ENCODE measurements at places on chromosomes 7 and 10. TPM values are rescaled to one million over a fixed set of nuclear protein-coding genes. Genes with fewer than 3 reads are reported as not detected.
A peak's percentile ranks its signal among the peaks of the same experiment; 100 is the strongest.

The NPTX2 gene
- not detected for total RNA-seq

GRCh38 chr7:64310426-64310825 lies 3.3 kb upstream of the ZNF736 start:
- no peak overlapping the region for H3K4me3 ChIP-seq
- no peak overlapping the region for H3K27ac ChIP-seq
- no peak for DNase-seq

GRCh38 chr10:80567292-80567691 lies 29.6 kb downstream of the SH2D4B start:
- no peak overlapping the region for H3K4me3 ChIP-seq
- no peak overlapping the region for H3K27ac ChIP-seq
- no peaks in the 10 kb centered on the region for H3K36me3 ChIP-seq
- no peaks in the 10 kb centered on the region for H3K4me1 ChIP-seq

- H3K4me3 ChIP-seq: no peak overlapping the region
- no peak overlapping the region for H3K27ac ChIP-seq
- peaks cover 21% of the 10 kb centered on the region for H3K4me1 ChIP-seq
Measured at GRCh38 chr7:25849500-25850184, 302.4 kb upstream of the NFE2L3 start.

DNA sequence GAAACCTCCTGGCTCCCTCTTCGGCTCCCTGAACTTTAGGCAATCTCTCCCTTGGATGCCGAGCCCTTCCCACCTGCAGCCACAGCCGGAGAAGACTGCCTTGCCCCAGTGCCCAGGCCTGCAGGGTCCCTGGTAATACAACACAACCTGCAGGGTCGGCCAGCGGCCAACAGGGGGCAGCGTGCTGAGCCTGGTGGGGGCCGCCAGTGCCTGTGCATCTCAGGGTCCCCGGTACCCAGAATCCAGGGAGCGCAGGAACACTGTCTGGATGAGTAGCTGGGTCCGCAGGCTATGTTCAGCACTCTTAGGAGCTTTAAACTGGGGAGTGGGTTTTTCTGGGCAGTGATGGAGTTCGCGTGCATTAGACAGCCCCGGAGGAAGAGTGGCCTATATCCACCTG lies 17.5 kb upstream of the C10orf71 start:
- no peak for DNase-seq
- H3K36me3 ChIP-seq: no peaks in the 10 kb centered on the region
- H3K27me3 ChIP-seq: peaks cover 4% of the 10 kb centered on the region
- peak overlapping the region; percentile 19 for H3K27ac ChIP-seq
- peaks cover 4% of the 10 kb centered on the region for H3K4me1 ChIP-seq

GRCh38 chr7:117248829-117249228 lies 74.0 kb downstream of the WNT2 start:
- no peak overlapping the region for H3K27ac ChIP-seq
- H3K4me3 ChIP-seq: no peak overlapping the region
- H3K36me3 ChIP-seq: no peaks in the 10 kb centered on the region
- DNase-seq: no peak
- no peaks in the 10 kb centered on the region for H3K27me3 ChIP-seq

DNA sequence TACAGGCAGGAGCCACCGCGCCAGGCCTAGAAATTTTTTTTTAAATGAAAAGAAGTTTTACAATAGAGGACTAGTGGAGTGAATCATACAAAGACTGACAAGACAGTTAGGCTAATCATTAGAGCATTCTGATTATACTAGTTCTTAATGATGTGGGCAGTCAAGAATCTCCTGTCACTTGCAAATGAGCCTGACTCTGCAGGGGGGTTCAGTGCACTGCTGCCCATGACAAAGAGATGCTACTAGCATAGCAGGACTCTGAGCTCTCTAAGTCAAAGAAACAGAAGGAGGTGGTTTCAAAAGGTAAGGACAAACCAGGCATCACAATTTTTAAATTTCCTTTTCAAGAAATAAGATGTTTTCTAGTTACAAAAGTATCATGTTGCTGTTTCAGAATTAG lies 59.0 kb downstream of the CCDC6 start:
- H3K4me3 ChIP-seq: no peak overlapping the region
- H3K36me3 ChIP-seq: peaks cover 28% of the 10 kb centered on the region
- no peak for DNase-seq
- no peak overlapping the region for H3K27ac ChIP-seq
- H3K27me3 ChIP-seq: no peaks in the 10 kb centered on the region

GRCh38 chr7:114502454-114503254 lies 88.0 kb downstream of the FOXP2 start:
- no peaks in the 10 kb centered on the region for H3K27me3 ChIP-seq
- no peaks in the 10 kb centered on the region for H3K36me3 ChIP-seq
- H3K4me3 ChIP-seq: no peak overlapping the region
- H3K4me1 ChIP-seq: no peaks in the 10 kb centered on the region

DNA sequence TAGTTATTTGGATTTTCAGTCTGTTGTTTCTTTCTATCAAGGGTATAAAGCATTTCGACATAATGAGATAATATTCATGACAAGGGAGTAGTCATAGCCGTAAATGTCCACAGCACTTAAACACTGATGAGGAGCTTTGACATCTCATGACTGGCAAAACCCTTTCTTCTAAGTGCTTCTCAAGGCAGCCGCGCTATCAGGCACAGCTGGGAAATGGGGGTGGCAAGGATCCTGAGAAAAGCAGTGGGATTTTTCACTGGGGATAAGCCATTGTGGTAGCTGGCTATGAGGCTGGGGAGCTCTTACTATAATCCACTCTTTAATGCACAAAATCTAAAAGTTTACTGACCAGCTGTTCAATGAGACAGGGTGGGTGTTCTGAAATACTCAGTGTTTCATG lies 493.2 kb upstream of the KLF6 start:
- peaks cover 9% of the 10 kb centered on the region for H3K27me3 ChIP-seq
- no peaks in the 10 kb centered on the region for H3K4me1 ChIP-seq
- H3K36me3 ChIP-seq: no peaks in the 10 kb centered on the region
- no peak overlapping the region for H3K27ac ChIP-seq

The ZNF3 gene
- total RNA-seq: 24.5 TPM

DNA sequence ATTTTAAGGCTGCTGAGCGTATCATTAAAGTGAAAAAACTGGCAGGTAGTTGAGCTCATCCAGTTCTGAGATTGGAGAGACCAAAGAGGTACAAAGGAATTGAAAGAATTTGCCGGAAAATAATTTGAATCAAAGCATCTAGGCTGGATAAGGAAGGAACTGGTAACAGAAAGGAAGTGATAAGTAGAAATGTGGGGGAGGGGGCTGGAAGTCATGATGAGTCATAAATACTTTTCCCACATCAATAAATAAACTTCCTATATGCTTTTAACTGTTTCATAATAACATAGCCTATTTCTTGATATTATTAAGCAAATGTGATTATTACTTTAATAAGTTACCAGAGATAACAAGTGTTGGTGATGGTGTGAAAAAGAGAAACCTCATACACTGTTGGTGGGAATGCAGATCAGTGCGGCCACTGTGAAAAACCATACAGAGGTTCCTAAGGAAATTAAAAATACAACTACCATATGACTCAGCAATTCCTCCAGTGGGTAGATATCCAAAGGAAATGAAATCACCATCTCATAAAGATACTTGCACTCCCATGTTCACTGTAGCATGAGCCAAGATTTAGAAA lies 27.0 kb downstream of the ZNF438 start:
- H3K4me3 ChIP-seq: no peak overlapping the region
- H3K27ac ChIP-seq: no peak overlapping the region
- peaks cover 25% of the 10 kb centered on the region for H3K4me1 ChIP-seq
- H3K27me3 ChIP-seq: no peaks in the 10 kb centered on the region
- DNase-seq: no peak

DNA sequence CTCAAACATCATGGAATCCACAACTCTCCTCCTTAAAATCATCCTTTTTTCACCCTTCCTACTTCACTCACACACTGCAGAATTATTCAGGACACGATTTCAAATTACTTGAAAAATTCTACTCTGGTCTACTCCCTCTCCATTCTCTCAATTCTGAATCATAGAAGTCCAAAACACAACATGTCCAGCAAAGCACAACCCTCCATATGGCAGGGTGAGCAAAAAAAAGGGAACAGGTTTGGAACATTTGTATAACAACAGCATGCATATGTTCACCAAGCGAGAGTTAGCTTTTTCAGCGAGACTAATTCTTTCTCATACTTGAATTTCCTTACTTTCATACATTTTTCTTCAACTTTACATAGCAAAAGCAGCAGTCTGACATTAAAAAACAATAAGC lies 73.4 kb downstream of the ABI1 start:
- no peak for DNase-seq
- H3K36me3 ChIP-seq: peaks cover 46% of the 10 kb centered on the region
- H3K27me3 ChIP-seq: no peaks in the 10 kb centered on the region
- no peak overlapping the region for H3K27ac ChIP-seq
- H3K4me1 ChIP-seq: peaks cover 14% of the 10 kb centered on the region

The KCP gene
- total RNA-seq: 0.12 TPM

The DDC gene
- not detected for total RNA-seq

GRCh38 chr7:95691464-95691863 lies 80.9 kb upstream of the DYNC1I1 start:
- no peak overlapping the region for H3K4me3 ChIP-seq
- DNase-seq: no peak
- no peaks in the 10 kb centered on the region for H3K36me3 ChIP-seq
- no peak overlapping the region for H3K27ac ChIP-seq

- no peaks in the 10 kb centered on the region for H3K27me3 ChIP-seq
- no peak for DNase-seq
- peaks cover 39% of the 10 kb centered on the region for H3K36me3 ChIP-seq
- H3K27ac ChIP-seq: peak overlapping the region; percentile 34
Measured at GRCh38 chr7:151515276-151515565, 4.5 kb downstream of the RHEB start.

DNA sequence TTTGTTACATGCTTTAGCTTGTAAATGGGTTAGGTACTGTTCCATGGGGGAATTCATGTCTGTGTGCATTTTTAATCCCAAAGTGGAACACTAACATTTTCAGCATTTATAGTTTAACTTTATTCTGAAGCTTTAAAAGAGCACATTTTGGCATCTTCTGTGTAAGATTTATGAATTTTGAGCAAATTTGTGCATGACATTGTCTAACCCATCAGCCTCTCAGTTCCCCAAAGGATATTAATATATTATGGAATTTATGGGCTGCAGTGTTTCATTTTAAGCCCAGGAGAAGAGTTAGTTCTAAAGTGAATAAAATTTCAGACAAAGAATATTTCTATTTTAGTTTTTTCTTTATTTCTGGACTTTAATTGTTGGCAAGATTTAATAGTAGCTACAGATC lies 421.4 kb downstream of the PLXDC2 start:
- no peaks in the 10 kb centered on the region for H3K4me1 ChIP-seq
- no peak overlapping the region for H3K4me3 ChIP-seq

The ATP6V0A4 gene
- not detected for total RNA-seq

DNA sequence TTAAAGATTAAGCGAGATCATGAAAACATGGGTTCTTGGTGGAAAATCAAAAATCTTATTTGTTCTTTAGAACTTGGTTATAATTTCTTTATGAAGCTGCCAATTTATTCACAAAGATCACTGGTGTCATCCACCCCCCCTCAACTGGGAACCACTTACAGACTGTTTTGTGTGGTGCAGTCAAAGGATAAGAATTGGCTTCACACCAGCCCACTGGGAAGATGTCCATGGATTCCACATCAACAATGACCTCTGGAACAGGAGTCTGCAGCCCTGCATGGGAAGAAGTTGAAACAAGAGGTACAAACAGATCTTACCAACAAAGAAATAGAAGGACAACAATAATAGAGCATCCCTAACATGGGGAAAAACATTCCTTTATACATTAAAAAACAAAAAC lies 205.2 kb downstream of the SFMBT2 start:
- H3K27ac ChIP-seq: no peak overlapping the region
- no peaks in the 10 kb centered on the region for H3K27me3 ChIP-seq
- H3K4me1 ChIP-seq: peaks cover 5% of the 10 kb centered on the region
- H3K4me3 ChIP-seq: no peak overlapping the region

DNA sequence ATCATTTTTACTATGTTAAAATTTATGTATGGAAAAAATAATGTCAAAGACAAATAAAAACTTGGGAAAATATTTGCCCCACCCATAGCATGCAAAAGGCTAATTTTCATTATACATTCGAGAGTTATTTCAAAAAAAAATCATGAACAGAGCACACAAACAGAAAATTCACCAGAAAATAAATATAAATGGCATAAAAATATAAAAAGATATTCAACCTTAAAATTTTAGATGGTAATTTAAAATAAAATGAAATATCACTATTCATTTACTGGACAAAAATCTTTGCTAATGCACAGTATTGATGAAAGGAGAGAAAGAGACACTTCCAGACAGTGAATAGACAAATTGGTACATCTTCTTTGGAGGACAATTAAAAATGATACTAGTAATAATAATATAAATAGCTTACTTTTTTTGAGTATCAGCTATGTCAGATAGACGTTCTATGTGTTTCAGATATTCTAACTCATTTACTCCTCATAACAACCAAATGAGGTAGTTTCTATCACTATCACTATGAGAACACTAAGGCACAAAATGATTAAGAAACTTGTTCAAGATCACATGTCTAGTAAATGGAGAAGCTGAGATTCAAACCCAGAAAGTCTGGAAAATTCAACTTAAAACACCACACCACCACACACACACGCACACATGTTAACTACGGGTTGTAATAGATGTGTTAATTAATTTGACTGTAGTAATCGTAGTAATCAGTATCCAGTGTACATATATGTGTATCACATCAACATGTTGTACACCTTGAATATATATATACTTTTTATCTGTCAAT lies 63.0 kb downstream of the CCDC71L start:
- H3K27ac ChIP-seq: no peak overlapping the region
- H3K4me3 ChIP-seq: no peak overlapping the region
- DNase-seq: no peak
- H3K4me1 ChIP-seq: peaks cover 8% of the 10 kb centered on the region

The CACNB2 gene
- total RNA-seq: not detected

DNA sequence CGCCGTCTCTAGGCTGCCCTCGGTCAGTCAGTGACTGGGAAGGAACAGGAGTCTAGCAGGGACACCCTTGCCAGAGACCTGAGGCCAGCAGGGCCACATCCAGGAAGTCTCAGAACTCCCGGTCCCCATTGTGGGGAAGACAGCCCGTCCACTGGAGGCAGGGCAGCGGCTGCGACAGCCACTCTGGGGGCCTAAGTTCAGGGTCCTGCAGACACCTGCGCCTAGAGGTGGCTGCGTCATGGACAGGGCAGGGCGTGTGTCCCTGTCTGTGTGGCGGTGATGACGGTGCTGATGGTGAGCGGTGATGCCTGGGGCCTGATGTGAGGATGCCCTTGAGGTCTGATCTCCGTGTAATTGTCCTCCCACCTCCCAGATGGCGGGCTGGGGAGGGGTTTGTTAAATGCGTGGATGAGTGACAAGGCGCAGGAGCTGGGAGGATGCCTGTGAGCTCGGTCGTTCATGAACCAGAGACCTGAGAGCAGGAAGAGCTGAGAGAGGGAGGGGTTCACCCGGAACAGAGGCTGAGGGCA lies 537.9 kb upstream of the FOXK1 start:
- no peak overlapping the region for H3K4me3 ChIP-seq
- peaks cover 2% of the 10 kb centered on the region for H3K27me3 ChIP-seq
- no peaks in the 10 kb centered on the region for H3K36me3 ChIP-seq
- no peak overlapping the region for H3K27ac ChIP-seq
- DNase-seq: no peak

The PSD gene
- total RNA-seq: 1.6 TPM

Measured in activated CD4-positive, alpha-beta T cell treated with anti-CD3 and anti-CD28 coated beads, Interleukin-2, amount 10 ng/mL, durations not matched to agents 7 days and 5 days (primary cell).